ENCODE measurements at places on chromosomes 5 and 9.

GRCh38 chr9:95457769-95458168, 59.0 kb downstream of the PTCH1 start:
- peak; percentile 19 for DNase-seq

GRCh38 chr5:117095346-117096332, 521.0 kb upstream of the SEMA6A start:
- DNase-seq = no peak

DNA sequence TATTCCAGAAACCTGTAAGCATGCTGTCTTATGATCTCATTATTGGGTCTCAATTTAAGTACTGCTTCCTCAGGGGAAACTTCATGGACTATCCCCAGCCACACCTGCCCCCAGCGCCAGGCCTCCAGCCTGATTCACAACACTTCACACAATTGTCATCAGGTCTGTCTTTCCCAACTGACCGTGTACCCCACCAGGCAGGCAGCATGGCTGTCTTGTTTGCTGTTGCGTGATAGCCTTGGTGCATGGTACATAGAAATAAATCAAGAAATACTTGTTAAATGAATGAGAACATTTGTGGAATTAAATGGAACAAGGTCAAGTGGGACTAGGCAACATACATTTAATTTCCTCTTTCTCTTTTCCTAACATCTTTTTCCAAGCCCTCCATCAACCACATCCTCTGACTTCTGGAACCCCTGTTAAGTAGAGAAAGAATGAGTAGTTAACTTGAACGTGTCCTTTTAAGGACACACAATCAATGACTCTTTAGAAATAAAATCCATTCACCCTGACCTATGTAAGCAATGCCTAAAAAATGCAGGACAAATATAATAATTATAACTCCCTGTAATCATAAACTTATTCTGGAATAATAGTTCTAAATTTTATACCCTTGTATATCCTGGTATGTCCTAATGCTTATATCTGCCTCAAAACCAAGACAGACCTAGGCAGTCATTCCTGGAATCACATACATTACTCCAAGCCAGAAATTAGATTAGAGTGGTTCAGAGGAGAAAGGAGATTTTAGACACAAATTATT, 17.2 kb upstream of the THG1L start:
- DNase-seq = peak; percentile 43

DNA sequence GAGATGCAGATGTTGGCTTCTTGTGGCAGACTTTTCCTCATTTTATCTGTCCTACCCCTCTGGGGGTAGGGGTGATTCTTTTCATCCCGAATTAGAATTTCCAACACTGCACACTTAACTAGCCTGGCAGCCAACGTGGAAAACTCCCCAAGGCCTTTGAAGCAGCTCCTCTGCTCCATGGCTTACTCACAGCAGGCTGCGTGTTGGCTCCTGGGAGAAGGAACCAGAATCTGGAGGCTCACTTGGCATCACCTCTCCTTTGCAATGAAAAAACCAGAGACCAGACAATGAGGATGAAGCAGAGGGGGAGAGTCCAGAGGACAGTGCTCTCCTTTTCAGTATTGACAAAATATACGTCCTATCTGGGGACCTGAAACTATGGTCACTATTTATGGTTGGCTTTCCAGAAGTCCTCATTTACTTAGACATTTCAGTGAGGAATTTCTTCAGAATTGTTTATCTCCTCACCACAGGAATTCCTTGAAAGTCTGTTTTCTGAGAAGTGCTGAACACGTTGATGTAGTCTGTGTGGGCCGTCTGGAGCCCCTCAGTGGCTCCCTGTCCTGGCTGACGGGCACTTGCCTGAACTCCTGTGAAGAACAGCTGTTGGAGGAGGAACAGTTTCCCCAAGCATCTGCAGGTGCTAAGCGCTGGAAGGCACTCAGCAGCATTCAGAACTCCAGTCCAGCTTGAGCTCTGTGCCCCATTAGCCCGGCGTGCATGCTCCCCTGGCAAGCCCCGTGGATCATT, 231.3 kb downstream of the RFK start:
- DNase-seq = peak; percentile 68

DNA sequence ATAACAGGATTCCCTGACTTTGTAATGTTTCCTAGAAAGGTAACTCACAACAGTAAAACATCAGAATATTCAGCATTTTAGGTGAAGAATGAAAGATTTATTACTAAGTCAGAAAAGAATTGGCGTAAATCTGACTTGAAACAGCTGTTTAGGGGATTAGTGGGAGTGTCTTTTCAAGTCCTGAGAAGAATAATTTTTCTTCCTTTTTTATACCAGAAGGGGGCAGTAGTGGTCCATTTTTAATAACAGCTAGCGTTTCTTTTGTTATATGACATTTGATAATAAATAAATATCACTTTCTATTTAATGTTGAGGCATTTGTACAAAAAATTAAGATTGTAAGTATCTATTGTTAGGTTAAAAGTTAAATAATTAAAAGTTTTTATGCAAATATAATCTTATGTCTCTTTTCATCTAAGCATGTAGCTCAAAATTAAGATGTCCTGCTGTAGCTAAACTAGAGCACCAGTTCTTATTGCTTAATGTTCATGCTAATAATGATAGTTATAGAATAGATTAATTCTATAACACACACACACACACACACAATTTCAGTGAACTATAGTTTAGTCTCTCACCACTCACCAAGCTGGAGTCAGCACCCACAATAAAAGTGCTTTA, 258.7 kb upstream of the ARRDC3 start:
- peak; percentile 39 for DNase-seq

GRCh38 chr9:133200631-133201030, 8.4 kb downstream of the OBP2B start:
- no peak for DNase-seq

- DNase-seq = peak; percentile 6
These were observed 94.5 kb downstream of the CFAP90 start for GRCh38 chr5:7756453-7756852.

GRCh38 chr5:115494570-115495289, 49.8 kb downstream of the FEM1C start:
- peak; percentile 42 for DNase-seq

DNA sequence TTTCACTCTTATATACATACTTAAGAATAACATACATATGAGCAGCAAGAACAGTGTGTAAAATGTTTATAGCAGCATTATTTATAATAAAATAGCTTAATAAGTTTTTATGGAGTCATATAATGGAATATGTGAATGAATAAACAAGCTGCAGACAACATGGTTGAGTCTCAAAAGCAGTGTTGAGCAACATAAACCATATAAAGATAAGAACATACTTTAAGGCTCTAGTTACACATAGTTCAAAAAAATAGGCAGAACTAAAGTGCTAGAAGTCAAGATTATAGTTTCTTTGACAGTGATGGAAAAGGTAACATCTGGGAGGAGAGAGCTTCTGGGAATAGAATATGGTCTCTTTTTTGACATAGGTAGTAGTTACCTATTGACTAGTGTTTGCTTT, 53.7 kb upstream of the ADAMTS19 start:
- DNase-seq = no peak

- DNase-seq = no peak
These were observed 22.4 kb upstream of the DIRAS2 start for GRCh38 chr9:90665072-90665471.

DNA sequence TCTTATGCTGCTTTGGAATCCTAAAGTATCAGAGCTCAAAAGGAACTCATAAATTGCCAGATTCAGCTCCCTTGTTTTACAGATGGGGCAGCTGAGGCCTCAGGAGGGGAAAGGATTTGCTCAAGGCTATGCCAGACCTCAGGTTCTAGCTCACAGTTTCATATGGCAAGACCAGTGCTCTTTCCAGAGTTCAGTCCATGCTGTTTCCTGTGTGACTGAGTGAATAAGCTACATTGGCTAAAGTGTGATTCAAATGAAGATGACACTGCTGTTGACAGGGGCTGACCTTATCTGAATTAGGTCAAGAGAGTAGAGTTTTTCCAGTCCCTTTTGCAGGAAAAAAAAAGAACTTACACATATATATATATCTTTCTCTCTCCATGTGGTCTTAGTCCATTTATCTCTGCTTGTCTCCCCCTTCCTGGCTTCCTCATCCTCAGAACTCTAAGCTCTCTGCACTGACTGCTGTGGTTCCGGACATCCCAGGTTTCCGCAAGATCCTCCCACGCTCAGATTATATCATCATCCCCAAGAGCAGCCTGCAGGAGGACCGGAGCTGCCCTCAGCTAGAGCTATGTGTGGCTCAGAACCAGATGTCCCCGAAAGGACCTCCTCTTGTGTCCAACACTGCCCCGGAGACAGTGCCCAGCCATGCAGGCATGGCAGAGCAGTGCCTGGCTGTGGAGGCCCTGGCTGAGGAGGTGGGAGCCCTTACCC, 9.3 kb downstream of the HMGXB3 start:
- DNase-seq = no peak

DNA sequence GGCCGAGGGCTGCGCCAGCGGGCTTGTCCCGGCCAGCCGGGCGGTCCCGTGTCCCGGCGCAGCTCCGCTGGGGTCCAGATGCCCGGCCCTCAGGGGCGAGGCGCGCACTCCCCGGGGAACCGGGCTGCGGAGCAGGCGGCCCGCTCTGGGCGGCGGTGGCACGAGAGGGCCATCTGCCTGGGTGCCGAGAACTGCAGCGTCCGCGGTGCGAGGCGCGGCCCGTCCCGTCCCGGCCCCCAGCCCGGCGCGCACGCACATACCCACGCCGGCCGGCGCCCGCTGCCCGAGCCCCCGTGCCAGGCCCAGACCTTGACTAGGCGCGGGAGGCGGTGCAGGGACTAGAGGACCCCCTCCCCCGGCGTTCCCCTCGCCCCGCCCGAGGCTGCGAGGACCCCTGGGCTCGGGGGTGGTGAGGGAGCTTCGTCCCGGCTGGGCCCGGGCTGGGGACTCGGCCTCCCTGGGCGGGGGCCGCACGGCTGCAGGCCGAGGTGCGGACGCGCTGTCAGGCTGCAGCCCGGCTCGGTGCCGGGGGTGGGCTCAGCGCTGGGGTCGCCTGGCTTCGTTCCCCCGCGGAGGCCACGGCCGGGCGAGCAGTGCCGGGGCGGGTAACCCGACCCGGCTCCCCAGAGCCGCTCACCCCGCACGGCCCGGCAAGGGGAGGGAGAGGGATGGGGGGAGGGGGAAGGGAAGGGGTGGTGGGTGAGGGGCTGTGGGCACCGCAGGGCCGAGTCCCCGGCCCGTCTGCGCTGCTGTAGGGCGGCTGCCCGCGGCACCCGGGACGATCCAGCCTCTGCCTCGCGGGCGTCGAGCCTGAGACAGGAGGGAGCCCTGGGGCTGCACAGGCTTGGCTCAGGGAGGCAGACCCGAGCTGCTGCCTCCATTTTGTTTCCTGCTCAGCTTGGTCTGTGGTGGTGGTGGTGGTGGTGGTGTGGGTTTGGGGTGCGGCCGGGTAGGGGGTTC, 1.2 kb upstream of the NSD1 start:
- DNase-seq = peak; percentile 27

DNA sequence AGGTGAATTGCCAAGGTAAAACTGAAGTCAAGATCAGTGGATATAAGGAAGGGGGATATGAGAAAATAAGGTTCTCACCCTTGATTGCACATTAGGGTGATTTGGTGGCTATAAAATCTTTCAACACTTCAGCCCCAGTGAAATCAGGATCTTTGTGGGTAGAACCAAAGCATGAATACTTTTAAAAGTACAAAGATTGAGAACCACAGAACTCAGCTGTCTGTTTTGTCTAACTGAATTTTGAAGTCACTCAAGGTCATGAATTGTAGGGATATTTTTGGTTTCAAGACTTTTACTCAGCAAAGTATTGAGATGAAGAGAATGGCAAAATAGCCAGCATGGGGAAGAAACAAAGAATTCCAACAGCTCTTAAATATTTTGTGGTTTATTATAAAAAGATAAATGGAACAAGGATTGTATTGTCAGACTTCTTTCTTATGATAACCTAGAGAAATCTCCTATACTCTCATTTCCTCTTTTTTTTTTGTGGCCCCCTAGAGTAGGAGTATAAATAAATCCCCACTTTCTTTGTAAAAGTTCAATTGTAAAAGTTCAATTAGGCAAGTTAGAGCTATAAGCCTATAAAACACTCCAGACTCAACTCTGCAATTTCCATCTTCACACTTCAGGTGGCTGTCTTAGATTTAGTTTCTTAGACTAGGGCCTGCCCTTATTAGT, 272.9 kb downstream of the PDE4D start:
- peak; percentile 71 for DNase-seq

DNA sequence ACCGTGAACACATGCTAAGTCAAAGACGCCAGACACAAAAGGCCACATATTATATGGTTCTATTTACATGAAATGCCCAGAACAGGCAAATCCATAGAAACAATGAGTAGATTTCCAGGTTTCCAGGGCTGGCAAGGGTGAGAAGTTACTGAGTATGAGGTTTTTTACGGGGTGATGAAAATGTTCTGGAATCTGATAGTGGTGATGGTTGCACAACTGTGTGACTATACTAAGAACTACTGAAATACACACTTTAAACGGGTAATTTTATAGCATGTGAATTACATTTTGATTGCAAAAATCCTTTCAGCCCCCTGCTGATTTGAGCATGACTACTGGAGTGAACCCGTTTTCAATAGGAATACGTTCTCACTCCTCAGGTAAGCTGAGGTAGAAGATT, 46.7 kb upstream of the TBC1D9B start:
- peak; percentile 58 for DNase-seq
